Kidney epithelial cell (primary cell): ENCODE measurements at places on chromosomes 1 and 21. TPM values are rescaled to one million over a fixed set of nuclear protein-coding genes. Genes with fewer than 3 reads are reported as not detected.
A peak's percentile ranks its signal among the peaks of the same experiment; 100 is the strongest.

GRCh38 chr1:182109771-182110170, 48.3 kb upstream of the ZNF648 start:
- DNase-seq, result no peak

DNA sequence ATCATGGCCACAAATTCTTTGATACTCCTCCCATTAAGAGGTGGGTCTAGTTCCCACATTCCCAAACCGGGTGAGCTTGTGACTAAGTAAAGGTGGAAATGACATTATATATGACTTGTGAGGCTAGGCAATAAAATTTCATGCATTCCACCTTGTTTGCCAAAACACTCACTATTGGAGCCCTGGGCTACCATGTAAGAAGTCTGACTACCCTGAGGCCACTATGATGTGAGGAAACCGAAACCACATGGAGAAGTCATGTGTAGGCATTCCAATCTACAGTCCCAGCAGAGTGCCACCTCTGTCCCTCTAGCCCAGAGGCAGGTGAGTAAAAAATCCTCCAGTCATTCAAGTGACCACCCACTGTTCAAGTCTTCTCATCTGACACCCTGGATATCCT, 17.9 kb upstream of the SMG7 start:
- no peak for DNase-seq

DNA sequence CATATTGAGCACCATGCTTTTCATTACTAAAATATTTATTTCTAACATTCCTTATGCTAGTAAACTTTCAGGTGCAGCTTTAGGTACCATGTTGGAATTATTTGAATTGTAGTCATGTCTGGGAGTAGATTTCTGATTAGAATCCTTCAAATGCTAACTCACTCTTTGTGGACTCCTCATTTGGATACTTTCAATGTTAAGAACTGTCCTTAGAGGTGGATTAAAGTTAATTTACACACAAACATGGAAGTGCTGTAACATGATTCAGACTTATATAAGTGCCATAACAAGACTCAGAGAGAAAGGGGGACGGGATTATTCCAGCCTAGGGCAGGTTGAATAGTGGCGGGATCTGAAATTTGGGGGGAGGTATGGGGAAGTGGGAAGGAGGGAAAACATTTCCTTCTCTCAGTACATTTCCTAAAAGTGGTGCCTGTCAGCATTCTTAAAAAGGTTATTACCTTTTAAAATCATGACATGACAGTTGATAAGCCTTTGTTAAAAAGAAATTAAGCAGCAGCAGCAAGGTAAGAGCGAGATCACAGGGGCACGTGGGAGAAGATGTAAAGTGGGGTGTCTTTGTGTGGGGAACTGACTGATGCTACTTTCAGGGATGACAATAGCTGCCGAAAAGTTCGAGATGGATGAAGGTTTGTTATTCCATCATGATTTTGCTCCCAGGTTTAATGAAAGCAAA, 44.4 kb downstream of the HHAT start:
- DNase-seq, result no peak

DNA sequence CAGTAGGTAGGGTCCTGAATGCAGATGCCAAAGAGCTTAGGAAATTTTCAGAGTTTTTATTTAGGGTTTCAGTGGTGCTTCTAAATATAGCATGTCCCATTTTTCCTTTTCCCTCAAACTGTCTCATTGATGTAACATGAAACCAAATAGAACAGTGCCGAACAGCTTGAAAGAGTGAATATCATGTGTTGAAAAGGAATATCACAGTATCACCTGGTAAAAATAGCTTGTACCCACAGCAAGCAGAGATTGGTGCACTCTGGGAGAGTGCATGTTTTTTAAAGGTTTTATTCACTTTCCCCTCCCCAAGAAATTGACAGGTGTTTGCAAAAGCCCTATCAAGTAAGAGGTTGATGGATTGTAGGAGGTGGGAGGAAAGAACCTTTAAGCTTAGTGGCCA, 41.9 kb upstream of the ELAVL4 start:
- DNase-seq, result no peak

GRCh38 chr1:58220836-58221472, 325.6 kb downstream of the OMA1 start:
- no peak for DNase-seq

DNA sequence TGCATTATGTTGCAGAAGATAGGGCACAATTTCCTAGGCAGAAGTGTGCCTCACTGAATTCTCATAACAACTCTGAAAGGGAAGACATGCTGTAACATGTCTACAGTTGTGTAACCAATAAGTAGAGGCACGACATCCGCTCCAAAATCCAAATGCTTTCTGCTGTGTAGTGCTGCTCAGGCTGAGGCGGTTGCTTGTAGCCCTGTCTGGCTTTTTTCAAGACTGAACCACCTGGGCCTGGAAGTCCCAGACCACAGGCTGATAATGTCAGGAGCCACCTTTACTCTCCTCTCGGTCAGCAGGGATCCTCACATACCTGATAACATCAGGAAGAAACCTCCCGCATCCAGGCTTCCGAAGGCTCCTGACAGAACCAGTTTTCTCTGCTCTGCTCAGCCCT, 10.9 kb downstream of the AKNAD1 start:
- DNase-seq, result no peak

DNA sequence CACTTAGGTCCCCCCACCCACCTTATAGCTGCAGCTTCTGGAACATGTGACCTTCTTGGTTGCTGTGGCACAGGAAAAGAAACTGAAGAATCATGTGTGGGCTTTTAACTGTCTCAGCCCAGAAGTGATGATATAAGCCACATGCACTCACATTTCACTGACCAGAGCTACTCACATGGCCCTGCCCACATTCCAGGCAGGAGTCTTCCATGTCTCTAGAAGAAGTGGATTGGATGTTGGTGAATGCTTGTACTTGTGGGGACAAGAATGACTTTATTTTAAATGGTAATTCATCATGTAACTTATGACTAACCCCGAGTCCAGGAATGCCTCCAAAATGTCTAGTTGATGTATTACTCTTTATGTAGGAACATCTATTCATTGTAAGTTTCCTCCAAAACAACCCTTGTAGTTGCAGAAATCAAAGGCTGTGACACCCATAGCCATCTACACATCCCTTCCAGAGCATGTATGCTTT, 15.8 kb upstream of the CAMK1G start:
- DNase-seq, result peak; percentile 31

- no peak for DNase-seq
Observed at GRCh38 chr1:21285055-21285372, 5.2 kb downstream of the ECE1 start.

GRCh38 chr1:17027403-17027802, 15.7 kb upstream of the ATP13A2 start:
- DNase-seq, result no peak

DNA sequence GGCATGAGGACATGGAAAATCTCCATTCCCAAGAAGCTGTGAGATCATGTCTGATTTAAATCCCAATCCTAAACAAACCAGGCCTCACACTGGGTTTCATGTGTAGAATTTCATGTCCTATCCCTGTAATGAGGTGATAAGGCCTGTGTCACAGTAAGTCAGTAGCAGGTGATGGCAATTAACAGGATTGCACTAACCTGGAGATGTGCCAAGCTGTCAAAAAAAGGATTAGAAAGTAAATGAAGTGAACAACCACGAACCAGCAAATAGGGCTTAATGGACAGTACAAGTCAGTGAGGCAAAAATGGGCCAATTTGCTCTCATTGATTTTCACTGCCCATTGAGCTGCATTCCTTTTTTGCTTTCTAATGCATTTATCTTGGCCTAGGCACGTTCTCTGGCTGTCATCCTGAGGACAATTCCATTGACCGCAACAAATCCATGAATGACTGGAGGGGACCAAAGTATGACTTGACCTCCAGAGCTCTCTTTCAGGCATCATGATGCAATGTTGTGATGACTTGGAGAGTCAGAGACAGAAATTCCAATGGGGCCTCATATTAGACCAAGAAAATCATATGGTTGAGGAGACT, 673.6 kb upstream of the ADGRL2 start:
- DNase-seq, result no peak

DNA sequence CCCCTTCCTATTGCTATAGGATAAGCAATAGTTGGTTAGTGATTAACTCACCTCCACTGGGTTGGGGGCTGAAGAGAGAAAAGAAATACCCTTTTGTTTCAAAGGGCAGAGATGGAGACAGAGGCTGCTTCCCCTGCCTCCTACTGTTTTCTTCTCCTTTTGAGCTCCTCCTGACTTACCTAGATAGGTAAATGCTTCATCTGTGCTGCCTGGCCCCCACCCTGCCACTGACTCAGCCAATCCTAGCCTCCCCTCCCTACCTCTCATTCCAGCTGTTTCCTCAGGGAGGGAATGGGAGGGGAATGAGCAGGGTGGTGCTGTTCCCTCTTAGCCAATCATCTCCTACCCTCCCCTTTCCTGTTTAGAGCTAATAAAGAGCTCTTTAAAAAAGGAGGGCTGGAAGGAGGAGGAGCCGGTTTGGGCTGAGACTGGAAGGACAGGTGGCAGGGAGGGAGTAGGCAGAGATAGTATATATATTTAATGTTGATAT, at the start of gene C1orf116:
Gene C1orf116 (minus strand): TSS at position 229 of the 490 bp plus-strand sequence. CDS start 5,158 bp downstream, outside the sequence.
- no peak for DNase-seq

DNA sequence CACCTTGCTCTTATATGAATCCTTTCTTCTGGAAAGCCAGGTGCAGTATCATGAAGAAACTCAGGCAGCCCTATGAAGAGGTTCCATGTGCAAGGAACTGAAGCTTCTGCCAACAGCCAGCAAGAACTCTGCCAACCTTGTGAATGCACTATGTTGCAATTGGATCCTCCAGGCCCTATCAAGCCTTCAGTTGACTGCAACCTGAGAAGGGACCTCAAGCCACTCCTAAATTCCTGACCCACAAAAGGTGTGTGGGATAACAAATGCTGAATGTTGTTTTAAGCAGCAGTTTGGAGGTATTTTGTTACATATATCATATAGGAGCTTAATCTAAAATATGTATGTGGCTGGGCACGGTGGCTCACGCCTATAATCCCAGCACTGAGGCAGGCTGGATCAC, 84.0 kb downstream of the RERE start:
- DNase-seq, result no peak

GRCh38 chr1:8625491-8625890, 191.9 kb downstream of the RERE start:
- DNase-seq, result no peak

GRCh38 chr1:185213091-185213490, 56.1 kb downstream of the SWT1 start:
- DNase-seq, result no peak

DNA sequence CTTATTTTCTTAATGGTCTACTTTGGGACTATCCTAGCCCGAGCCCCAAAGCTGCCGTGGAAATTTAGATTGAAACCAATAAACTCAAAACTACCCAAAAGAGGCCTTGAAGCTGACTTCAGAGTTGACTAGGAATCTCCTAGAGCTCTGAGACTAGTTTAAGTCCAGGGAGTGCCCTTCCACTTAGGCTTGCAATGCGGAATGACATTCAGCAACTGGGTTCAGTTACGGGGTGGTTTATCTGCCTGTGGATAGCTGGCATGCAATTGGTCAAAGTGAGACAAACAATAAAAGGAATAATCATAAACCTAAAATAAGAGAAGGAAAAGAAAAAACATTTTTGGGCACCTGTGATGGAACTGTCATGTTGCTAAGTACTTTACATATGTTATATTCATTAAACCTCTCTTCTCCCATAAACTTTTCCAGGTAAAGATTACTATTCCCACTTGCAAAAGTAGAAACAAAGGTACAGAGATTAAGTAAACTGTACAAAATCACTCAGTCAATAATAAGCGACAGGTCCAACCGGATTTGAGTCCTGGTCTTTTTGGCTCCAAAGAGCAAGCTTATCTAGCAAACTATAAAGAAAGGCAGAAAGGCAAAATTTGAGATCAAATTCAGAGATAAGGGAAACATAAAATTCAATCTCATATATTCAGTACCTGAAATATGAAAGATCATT, 56.5 kb downstream of the GPATCH2 start:
- DNase-seq, result no peak

GRCh38 chr1:65059930-65060538, 88.0 kb upstream of the AK4 start:
- DNase-seq, result no peak

- no peak for DNase-seq
Observed at GRCh38 chr1:14377386-14377785, 221.1 kb upstream of the KAZN start.

LRRN2 gene
- 7.6 and 10.8 TPM in 2 replicates for total RNA-seq

TNFRSF8 gene
- 0.21 and 1.2 TPM in 2 replicates for total RNA-seq

BEND5 gene
- 3.9 and 4.2 TPM in 2 replicates for total RNA-seq

FCRL1 gene
- total RNA-seq, result not detected in 2 replicates

SLFNL1 gene
- 0.41 TPM in 1 of 2 replicates, not detected in the other for total RNA-seq
